Left ventricle myocardium superior (tissue), 1 donor: ENCODE measurements at places on chromosomes 12 and 14. TPM values are rescaled to one million over a fixed set of nuclear protein-coding genes. Genes with fewer than 3 reads are reported as not detected.

The ACSM4 gene
- not detected for total RNA-seq

The TNS2 gene
- total RNA-seq = 120 TPM

GRCh38 chr12:66428870-66429269 lies 126.6 kb downstream of the HELB start:
- no peak for DNase-seq

DNA sequence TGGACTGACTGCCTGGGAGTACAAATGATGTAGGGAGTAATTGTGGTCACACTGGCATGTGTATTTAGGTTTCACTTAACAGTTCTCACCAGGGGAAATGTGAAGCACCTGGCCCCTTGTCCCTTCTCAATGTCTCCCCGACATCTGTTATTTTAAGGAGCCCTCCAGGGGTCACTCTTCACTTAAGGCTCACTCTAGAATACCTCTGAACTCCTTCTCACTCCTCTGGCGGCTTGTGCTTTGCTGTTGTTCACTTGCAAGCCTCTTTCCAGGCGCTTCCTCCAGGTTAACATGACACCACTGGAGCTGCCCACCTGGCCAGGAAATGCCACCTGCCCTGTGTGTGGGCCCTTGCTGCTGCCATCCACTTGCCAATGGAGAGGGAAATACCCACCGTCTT lies 56.5 kb upstream of the GZMB start:
- DNase-seq = no peak

DNA sequence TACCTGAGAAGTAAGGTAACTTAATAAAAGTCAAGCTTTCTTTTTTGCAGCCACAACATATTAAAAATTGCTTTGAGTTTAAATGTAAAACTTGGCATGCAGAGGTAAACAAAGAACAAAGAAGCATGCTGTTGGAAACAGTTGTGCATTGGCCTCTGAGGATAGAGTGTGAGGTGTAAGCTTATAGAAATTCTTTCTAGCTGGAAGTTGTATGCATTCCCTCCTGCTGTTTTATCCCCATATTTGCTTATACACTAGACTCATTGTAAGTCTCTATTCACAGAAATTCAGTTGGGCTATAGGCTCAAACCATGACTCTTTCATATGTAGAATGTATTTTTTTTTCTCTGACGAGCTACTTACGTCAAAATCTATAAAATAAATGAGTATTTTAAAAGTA lies 316.3 kb downstream of the SLC6A15 start:
- no peak for DNase-seq

DNA sequence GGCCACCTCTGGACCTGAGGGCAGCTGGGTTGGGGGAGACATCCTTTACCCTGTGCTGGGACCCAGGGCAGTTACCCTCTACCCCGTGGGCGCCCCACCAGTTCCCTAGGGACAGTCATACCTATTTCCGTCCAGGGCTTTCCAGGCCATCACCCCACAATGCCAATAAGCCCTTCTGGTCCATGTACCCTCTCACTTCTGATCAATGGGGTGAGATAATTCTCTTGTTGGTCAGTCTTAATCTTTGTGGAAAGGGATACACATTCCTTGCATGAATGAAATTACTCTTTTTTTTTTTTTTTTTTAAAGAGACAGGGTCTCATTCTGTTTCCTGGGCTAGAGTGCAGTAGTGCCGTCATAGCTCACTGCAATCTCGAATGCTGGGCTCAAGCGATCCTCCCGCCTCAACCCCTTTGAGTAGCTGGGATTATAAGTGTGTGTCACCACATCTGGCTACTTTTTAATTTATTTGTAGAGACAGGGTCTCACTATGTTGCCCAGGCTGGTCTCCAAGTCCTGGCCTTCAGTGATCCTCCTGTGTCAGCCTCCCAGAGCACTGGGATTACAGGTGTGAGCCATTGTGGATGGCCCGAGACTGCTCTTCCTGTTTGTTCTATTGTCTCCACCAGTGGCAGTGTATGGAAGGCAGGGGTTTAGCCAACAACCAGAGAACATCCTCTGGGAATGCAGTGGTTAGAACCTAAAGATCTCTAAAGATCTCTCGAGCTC lies 46.3 kb upstream of the STON2 start:
- no peak for DNase-seq

DNA sequence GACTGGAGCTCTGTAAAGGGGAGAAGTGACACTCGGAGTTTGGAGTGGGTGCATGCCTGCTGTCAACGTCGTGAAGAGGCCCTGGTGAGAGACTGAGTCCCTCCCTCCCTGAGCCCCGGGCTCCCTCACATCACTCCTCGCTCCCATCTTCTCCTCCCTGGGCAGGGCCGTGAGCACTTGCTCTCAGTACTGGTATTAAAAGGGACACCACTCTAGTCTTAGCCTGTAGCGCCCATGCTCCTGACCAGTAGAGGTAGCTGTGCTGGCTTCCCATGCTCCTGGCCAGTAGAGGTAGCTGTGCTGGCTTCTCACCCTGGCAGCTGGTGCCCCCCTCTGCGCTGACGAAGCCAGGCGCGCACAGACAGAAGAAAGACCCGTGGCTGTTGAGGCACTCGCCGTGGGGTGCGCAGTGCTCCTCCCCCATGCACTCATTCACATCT lies 14.7 kb downstream of the ISCA2 start:
- no peak for DNase-seq
